ENCODE measurements at places on chromosomes 13 and 19. TPM values are rescaled to one million over a fixed set of nuclear protein-coding genes. Genes with fewer than 3 reads are reported as not detected.

CYSLTR2 gene
- 0.30 TPM for total RNA-seq

CGB8 gene
- not detected for total RNA-seq

MISP gene
- not detected for total RNA-seq

VSTM1 gene
- not detected for total RNA-seq

All from smooth muscle cell of the umbilical artery (primary cell).